Purkinje cell (primary cell): ENCODE measurements at places on chromosomes 5 and 9. TPM values are rescaled to one million over a fixed set of nuclear protein-coding genes. Genes with fewer than 3 reads are reported as not detected.

Gene SLC36A3
- polyA plus RNA-seq: not detected in 2 replicates

Gene CDH9
- polyA plus RNA-seq: 13.0 TPM in 1 of 2 replicates, not detected in the other

Gene GFI1B
- not detected in 2 replicates for polyA plus RNA-seq

Gene ENC1
- 0.98 and 73.5 TPM in 2 replicates for polyA plus RNA-seq

Gene SH2D3C
- 1.3 TPM in 1 of 2 replicates, not detected in the other for polyA plus RNA-seq

Gene PHF24
- 2.3 and 10.5 TPM in 2 replicates for polyA plus RNA-seq

Gene NR6A1
- 0.63 and 1.0 TPM in 2 replicates for polyA plus RNA-seq

Gene C1QTNF3
- polyA plus RNA-seq: 24.7 and 26.2 TPM in 2 replicates

Gene CYLC2
- not detected in 2 replicates for polyA plus RNA-seq
